ENCODE measurements at places on chromosomes 6 and 20. TPM values are rescaled to one million over a fixed set of nuclear protein-coding genes. Genes with fewer than 3 reads are reported as not detected.
A peak's percentile ranks its signal among the peaks of the same experiment; 100 is the strongest.

NR2E1 gene
- polyA plus RNA-seq = not detected

OR12D3 gene
- not detected for polyA plus RNA-seq

LYRM2 gene
- polyA plus RNA-seq = 52.7 TPM

KIF6 gene
- 3.2 TPM for polyA plus RNA-seq

FOXA2 gene
- polyA plus RNA-seq = 37.1 TPM

ZC2HC1B gene
- polyA plus RNA-seq = not detected

SUMO4 gene
- 1.4 TPM for polyA plus RNA-seq

KIAA1755 gene
- 2.0 TPM for polyA plus RNA-seq

GINS1 gene
- 15.5 TPM for polyA plus RNA-seq

DNA sequence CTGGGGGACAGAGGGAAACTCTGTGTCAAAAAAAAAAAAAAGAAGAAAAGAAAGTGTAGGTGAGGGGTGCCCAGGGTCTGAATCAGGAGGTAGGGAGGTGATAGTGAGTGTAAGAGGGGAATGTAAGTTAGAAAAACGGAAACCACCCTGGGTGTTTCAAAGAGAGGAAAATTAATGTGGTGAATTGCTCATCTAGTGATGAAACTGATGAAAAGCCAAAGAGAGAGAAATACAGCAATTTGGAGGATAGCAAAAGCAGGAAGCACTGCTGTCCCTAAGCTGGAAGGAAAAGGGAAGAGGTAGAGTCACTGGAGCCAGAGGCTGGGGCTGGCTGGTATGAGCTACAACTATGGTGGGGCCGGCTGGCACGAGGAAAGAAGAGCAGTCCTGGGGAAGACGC is 85.0 kb upstream of the CEP85L start:
- no peak for DNase-seq

GRCh38 chr6:114008331-114008730 is 37.4 kb upstream of the HDAC2 start:
- no peak for DNase-seq

GRCh38 chr6:74755778-74756177 is 450.1 kb downstream of the COL12A1 start:
- no peak for DNase-seq

- DNase-seq = peak; percentile 77
Measured at GRCh38 chr6:75934643-75935472, 137.6 kb downstream of the IMPG1 start.

DNA sequence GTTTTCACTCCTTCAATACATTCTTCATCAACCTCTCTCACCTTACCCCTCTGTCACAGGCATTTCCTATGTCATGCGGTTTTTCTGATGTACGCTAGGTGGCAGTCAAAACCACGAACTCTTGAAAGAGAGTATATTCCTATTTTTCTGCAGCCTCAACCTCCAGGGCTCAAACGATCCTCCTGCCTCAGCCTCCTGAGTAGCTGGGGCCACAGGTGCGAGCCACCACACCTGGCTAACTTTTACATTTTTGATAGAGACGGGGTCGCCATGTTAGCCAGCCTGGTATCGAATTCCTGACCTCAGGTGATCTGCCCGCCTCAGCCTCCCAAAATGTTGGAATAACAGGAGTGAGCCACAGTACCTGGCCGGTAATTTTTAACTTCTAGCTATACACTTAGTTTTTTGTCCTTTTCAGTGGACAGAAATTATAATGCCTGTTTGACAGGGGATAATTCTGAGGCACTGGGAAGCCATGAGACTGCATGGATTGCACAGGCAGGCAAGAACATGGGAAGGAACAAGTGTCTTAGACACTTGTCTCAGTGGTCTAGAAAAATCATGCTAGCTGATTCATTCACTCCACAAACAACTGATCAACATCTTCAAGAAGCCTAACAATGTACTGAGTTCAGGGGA is 22.5 kb upstream of the HFE start:
- DNase-seq = no peak

GRCh38 chr6:139311831-139312230 is 20.0 kb upstream of the TXLNB start:
- no peak for DNase-seq

DNA sequence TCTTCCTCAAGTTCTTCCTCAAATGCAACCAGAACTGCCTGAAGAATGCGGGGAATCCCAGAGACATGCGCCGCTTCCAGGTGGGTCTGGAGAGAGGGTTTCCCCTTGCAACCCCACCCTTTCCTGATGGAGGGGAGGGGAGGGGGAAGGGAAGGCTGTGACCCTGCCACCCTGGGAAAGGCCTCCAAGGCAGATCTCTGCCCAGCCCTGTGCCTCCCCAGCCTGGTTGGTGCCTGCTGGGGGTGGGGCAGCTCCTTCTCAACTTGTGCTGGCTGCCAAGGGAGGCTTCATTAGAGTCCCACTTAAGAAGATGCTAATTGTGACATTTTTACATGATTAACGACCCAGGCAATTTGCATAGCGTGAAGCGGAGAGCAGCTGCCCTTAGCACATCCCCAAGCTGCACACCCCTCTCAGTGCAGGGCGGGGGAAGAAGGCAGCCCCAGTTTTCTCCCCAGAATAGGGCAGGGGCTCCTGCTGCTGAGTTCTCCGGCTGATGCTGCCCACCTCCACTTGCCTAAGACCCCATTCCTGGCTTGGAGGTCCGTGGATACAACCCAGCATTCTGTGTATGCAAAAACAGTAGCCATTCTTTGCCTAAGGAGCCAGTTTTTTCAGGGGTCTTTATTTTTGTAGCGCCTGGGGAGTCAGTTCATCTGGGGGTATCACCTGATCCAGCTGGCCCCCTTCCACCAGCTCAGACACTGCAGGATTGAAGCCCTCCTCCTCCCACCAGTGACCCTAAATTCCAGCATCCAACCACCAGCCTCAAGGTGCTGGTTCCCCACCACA is 51.7 kb downstream of the CPXM1 start:
- DNase-seq = no peak

- no peak for DNase-seq
Measured at GRCh38 chr20:46545077-46545826, 5.2 kb downstream of the OCSTAMP start.

DNA sequence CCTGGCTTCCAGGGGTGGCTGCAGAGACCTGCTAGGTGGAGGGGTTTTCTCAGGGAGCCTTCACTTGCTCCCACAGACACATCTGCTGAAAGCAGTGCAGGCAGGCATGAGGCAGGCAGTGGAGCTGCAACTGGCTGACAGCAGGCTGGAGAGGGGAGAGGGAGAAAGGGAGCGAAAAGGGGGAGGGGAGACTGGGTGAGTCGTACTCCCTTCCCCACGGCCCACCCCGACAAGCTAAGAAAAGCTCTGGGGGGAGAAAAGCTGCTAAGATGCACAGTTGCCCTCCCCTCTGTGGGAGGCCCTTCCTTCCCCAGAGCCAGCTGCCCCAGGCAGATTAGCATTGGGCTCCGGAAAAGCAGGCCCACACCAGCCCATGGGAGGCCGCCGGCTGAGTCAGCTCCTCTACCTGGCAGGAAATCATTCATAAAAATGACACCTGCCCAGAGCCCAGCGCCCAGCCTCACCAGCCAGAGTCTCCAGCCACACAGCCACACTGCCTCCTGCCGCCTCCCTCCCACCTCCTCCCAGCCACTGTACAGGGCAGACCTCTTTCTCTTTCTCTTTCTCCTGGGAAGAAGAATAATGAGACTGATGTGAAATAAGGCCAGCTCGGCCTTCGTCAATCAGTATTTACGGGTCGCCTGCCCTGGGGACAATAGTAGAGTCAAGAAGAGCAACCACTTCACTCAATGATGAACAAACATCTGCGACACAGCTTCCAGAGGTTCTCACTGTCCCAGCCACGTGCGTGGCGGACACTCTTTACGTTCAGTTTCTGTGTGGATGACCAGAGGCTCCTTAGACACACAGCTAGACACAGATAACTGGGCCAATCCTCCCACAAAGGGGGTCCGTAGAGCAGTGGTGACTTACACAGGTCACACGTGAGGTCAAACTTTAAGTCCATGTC is 7.7 kb upstream of the C20orf203 start:
- no peak for DNase-seq

GRCh38 chr6:168596344-168596743 is 155.4 kb downstream of the SMOC2 start:
- DNase-seq = no peak

DNA sequence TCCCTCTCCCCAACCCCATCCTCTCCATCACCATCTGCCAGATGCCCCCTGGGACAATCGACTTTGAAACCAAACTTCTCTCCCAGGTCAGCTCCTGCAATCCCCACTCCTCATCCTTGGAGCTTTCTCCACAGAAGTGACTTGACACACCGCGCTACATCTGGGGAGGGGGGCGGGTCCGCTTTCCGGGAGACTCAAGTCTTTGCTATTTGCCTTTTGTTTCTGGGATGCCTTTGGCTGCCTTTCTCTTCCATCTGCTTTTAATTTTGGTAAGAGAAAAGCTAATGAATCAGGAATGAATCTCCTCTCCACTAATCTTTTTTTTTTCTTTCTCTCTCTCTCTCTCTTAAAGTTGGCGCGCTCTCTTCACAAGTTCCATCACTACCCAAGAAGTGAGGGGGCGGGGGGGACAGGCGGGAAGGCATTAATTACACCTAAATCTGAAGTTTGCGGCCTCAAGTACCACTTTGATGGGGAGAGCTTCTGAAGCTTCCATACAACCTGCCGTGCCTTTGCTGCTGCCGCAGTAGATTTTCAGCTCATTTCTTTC is 664 bp upstream of the TPBG start:
- no peak for DNase-seq

GRCh38 chr6:98838032-98838431 is 3.7 kb downstream of the POU3F2 start:
- DNase-seq = no peak

Measured in right lung (tissue), 10 donors.